ENCODE measurements at places on chromosomes 16 and 17.

DNA sequence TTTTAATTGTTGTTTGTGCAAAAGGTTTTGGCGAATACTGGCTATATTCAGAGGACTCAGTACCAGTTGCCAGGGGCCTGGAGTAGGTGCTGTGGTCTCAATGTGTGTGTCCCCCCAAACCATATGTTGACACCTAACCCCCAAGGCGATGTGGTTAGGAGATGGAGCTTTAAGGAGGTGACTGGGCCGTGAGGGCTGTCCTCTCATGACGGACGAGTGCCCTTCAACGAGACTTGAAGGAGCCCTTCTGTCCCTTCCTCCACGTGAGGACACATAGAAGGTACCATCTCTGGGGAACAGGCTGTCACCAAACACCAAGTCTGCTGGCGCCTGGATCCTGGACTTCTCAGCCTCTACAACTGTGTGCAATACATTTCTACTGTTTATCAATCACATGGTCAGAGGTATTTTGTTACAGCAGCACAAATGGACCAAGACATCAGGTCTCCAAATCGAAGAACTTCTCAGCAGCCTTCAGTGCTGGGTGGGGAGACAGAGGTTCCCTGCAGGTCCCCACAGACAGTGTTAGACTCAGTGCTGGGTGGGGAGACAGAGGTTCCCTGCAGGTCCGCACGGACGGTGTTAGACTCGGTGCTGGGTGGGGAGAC, 24.8 kb upstream of the METRNL start:
- no peak for DNase-seq

DNA sequence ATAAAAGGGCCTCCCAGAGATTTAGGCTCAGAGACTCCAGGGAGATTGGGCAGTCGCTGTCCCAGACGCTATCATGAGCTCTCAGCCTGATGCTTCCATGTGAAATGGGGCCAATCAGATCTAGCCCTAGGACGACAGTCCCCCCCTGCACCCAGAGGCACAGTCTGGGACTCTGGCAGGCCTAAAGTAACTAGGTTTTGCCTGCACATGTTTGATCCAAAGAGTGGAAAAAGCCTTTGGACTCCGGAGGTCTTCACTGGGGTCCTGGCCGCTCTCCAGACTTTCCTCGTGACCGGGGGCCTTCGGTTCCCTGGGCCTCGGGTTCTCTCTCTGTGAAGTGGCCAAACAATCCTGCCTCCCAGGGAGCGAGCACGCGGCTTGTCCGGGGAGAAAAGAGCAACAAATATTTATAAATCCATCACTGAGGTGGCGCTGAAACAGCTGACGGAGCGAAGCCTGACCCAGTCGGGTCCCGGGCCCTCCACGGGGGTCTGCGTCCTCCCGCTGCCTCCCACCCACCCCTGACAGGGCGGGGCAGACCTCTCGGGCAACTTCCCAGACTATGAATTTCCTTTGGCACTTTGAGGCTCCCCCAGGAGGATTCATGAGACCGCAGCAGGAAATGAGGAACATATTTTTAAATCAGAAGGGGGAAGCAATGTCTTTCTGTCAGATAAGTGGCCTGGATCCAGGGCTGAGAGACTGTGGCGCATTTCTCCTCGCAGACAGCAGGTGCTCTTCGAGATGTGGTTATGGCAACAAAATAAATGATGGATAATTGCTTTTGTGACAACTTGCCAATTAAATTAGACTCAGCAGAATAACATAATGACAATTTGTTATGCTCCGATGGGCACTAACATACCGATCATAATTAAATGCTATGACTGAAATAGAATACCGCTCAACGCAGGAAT, 38.9 kb downstream of the MRPS23 start:
- DNase-seq, result no peak

GRCh38 chr16:31527734-31528274, at the start of gene AHSP:
AHSP (plus strand) TSS chr16:31527900; CDS start chr16:31528140, 240 bp downstream.
- no peak for DNase-seq

DNA sequence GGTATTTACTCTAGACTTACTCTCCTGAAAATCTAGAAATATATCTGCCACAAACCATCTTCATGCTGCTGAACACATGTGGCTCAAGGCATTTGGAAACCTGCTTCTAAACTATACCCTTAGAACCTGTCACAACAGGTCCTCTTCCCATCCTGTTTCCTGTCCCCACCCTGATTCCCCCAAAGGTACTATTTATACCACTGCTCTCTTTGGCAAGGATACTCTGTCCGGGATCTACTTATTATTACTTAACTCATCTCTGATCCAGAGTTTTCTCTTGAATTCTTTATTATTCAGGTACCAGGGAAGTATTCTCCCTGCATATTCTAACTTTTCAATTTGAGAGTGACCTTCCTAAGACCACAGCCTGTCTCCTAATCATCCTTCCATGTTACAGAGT, 33.4 kb downstream of the TRAF4 start:
- no peak for DNase-seq

GRCh38 chr17:79108232-79108850, 33.7 kb downstream of the ENGASE start:
- DNase-seq, result no peak

DNA sequence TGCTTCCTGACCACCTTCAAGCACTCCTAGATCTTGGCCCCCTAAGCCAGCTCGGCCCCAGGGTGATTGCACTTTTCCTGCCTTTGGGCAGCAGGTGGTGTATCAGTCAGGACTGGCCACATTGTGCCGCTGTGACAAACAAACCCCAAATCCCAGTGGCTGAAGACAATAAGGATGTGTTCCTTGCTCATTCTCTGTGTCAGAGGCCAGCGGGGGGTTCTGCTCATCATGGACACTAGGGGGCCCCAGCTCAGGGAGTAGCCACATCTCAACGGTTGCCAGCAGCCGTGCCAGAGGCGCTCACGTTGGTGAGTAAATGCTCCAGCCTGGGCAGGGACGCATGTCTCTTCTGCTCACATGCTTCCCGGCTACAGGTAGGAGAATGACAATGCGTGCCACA, 60.4 kb downstream of the ZDHHC7 start:
- no peak for DNase-seq

- DNase-seq, result no peak
These were observed 667 bp downstream of the OGFOD1 start for GRCh38 chr16:56451753-56452689.

DNA sequence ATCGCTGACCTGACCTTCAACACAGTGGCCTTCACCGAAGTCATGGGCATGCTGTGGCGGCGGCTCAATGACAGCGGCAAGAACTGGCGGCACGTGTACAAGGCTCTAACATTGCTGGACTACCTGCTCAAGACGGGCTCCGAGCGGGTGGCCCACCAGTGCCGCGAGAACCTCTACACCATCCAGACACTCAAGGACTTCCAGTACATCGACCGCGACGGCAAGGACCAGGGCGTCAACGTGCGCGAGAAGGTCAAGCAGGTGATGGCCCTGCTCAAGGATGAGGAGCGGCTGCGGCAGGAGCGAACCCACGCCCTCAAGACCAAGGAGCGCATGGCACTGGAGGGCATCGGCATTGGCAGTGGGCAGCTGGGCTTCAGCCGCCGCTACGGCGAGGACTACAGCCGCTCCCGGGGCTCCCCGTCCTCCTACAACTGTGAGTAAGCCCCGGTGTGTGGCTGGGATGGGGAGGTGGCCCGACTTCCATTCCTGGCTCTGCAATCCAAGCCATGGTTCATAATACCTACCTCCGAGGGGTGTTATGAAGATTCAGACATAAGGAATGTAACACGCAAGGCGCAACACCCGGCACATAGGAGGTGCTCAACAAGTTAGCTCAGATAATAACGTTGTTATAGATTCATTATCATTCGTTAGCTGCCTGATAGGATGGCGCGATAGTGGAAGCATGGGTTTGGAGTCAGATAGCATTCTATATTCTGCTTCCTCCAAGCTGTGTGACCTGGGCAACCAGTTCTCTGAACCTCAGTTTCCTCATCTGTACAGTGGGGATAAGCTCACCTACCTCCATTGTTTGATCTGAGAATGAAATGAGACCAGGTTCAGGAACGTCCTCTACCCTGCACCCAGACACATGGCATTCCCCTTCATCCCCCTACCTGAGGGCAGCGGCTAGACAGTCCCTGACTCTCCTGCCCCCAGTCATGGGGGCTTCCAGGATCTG, 4.4 kb downstream of the EPN3 start:
- DNase-seq, result no peak

DNA sequence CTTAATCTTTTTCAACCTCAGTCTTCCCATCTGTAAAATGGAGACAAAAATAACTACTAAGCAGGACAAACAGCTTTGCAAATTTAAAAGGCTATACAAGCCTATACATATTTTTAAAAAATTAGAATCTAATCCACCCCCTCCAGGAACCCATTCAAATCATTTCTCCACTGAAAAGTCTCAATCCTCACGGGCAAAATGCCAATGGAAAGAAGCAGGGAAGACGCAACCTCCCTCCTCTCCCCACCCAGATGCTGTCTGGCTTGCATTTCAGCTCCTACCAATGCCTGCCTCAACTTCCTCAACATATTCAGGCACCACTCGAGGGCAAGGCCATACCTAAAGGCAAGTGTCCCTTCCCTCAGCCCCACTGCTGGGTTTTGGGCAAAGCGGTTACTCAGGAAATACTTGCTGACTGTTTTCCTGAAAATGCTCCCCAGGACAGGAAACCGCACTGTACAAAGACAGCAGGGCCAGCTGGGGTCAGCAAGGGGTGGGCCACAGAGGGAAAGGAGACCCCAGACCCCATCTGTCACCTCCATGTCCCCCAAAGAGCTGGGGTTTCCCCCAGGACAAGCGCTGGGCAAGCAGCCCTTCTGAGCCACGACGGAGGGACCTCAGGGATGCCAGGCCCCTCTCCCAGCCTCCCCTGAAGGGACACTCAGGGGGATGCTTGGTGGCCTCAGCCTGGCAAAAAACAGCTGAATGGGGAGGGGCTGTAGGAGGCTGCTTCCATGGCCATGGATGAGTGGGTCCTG, 47.7 kb upstream of the DOC2B start:
- DNase-seq, result no peak

Measured in activated T-helper 1 cell treated with anti-CD3 and anti-CD28 coated beads, Interleukin-2, amount 50 U/mL, for 16 hours (primary cell).